ENCODE measurements at places on chromosomes 12 and 14.

- DNase-seq, result no peak
These were observed 35.9 kb upstream of the TMTC2 start for GRCh38 chr12:82650627-82651337.

GRCh38 chr12:4210183-4210582 lies 63.4 kb upstream of the CCND2 start:
- DNase-seq, result no peak

GRCh38 chr14:26394150-26394810 lies 203.6 kb downstream of the NOVA1 start:
- no peak for DNase-seq

GRCh38 chr12:77124767-77125166 lies 59.4 kb upstream of the E2F7 start:
- DNase-seq, result peak; percentile 92

Data from stromal cell of bone marrow (primary cell).